ENCODE measurements at places on chromosomes 3 and 15.
A peak's percentile ranks its signal among the peaks of the same experiment; 100 is the strongest.

- DNase-seq: peak; percentile 81
These were observed 55.0 kb downstream of the TMEM44 start for GRCh38 chr3:194577986-194578905.

DNA sequence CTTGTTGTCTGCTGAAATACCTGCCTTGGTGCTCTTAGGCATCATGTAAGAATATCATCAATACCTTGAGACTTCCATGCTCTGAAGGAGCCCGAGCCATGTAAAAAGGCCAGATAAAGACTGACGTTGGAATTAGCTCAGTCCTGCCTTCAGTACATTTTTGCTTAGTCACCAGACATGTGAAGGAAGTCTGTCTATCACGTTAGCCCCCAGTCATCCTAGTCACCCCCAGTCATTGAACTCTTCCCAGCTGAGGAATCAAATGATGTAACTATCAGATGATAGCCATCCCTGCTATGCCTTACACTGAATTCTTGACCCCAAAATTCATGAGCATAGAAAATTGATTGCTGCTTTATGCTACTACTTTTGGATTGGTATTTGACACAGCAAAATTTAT lies 351.2 kb upstream of the SGO1 start:
- DNase-seq: no peak

DNA sequence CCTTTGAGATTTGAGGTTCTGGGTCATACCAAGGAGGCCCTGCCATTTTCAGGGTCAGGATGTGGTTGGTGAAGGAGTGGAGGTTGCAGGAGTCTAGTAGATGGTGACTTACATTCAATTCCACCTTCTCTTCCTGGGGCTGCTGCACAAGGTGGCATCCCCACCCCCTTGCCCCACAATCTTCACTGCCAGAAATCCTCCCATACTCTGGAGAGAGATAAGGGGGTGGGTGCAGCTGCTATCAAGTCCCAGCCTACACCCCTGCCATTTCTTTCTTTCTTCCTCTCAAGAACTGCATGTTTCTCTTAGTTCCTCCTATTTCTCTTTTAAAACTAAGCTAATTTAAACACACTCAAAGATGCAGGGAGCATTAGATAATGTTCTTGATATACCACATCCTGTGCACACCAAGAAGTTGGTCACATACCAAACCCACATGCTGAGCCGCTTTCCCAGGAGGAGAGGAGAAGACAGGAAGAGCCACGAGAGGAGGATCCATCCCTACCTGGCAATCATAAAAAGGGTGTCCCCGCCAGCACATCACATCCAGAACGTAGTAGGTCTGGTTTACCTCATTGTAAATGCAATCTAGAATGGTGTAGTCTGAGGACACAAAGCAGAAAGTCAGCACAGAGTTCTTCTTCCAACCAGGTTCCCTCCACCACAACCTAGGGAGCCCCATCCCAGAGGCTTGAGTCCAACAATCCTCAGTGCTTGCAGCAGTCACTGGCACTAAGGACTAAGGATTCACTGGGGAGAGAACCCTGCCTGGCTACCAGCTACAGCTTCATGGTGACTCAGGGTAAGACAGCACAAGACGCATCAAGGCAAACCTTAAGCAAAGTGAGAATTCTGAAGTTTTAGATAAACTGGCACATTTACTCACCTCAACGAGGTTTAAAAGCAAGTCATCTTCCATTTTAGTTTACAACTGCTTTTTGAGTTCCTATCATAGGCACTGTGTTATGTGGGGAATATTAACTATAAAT lies 18.5 kb downstream of the SNUPN start:
- DNase-seq: no peak

- DNase-seq: no peak
These were observed 716.5 kb upstream of the CFAP20DC start for GRCh38 chr3:59766200-59766872.

GRCh38 chr15:82942691-82943090 lies 9.8 kb downstream of the HOMER2 start:
- no peak for DNase-seq

DNA sequence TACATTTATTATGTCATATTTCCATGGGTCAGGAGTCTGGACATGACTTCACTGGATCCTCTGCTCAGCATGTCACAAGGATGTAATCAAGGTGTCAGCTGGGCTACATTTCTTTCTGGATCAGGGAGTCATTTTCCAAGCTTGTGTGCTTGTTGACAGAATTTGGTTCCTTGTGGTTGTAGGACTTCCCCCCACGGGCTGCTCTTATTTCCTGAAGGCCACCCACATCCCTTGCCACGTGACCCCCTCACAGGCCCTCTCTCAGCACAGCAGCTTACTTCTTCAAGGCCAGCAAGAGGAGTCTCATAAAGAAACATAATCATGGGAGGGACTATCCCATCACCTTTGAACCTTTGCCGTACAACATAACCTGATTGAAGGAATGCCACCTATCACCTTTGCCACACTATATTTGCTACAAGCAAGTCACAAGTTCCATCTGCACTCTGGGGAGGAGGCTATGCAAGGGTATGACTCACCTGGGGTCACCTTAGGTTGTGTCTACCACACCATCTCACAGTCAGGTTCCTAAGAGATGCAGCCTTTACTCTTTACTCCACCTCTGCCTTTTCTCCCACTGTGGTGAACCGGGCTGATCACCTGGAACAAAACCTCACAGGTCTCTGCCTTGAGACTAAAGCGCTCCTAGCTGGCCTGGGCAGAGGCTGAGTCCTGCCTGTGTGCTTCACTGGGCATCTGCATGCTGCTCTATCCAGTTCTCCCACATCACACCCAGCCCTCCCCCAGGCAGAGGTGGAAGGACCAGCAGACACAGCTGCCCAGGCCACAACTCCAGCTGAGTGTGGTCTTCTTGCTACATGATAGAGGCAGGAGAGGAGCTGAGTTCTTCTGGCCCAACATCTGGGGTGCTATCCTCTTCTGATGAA lies 13.5 kb downstream of the RAB6B start:
- no peak for DNase-seq

- DNase-seq: peak; percentile 27
These were observed 51.8 kb downstream of the CMTM7 start for GRCh38 chr3:32443478-32443877.

GRCh38 chr3:38649500-38650247 lies at the start of gene SCN5A:
SCN5A (minus strand) TSS chr3:38649687; CDS start chr3:38633307, 16,380 bp downstream.
- peak; percentile 28 for DNase-seq

GRCh38 chr15:25724899-25725298 lies 138.2 kb downstream of the ATP10A start:
- no peak for DNase-seq

DNA sequence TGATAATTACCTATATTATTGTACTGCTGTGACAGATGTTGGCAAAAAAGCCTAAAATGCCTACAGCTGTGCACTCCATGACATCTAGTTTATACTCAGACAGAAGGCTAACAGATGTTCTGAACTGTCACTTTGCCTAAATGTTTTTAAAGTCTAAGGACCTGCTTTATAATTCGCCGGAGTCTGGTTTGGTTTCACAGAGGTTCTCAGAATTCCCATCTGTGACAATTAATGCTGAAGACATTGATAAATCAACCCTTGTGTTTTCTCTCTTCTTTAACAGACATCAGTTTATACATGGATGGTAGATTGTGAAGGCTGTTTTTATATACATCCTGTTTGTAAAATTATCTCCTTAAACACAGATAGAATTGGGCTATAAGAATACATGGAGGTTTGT lies 19.8 kb upstream of the SOX2 start:
- DNase-seq: no peak

DNA sequence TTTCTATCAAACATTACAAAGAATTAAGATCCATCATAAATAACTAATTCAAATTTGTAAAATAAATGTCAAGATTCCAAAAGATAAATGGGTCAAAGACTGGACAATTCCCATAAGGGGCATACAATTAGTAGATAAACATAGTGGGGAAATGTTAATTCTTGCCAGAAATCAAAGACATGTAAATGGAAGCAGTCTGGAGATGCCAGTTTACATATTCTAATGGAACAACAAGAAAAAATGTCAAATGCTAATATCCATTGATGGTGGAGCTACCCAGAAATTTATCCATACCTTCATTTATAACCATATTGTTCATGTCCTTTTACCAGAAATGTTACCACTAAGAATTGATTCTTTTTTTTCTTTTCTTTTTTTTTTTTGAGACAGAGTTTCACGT lies 13.7 kb upstream of the LIPC start:
- DNase-seq: no peak

DNA sequence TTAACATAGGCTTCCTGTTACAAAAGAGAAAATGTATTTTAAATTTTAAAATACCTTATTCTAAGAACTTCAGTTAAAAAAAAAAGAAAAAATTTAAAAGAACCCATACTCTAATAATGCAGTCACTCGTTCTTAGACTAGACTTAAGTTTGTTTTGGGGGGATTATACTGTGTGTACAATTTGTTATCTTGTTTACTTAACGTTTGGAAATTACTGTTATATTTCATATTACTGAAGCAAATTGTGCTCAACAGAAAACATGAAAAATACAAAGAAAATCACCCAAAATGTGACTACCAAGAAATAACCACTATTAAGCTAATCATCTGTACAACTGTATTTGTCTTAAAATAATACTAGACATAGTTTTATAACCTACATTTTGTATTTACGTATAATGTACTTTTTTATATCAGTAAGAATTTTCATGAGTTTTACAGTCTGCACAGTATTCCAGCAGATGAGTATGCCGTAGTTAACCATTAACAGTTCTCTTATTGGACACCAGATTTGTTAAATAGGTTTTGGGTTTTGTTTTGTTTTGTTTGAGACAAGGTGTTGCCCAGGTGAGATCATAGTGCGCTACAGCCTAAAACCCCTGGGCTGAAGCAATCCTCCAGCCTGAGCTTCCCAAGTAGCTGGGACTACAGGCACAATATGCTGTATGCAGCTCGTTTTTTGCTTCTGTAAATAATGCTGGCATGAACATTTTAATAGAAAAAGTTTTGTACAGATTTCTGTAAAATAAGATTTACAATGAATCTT lies 88.8 kb upstream of the CHD2 start:
- DNase-seq: no peak

DNA sequence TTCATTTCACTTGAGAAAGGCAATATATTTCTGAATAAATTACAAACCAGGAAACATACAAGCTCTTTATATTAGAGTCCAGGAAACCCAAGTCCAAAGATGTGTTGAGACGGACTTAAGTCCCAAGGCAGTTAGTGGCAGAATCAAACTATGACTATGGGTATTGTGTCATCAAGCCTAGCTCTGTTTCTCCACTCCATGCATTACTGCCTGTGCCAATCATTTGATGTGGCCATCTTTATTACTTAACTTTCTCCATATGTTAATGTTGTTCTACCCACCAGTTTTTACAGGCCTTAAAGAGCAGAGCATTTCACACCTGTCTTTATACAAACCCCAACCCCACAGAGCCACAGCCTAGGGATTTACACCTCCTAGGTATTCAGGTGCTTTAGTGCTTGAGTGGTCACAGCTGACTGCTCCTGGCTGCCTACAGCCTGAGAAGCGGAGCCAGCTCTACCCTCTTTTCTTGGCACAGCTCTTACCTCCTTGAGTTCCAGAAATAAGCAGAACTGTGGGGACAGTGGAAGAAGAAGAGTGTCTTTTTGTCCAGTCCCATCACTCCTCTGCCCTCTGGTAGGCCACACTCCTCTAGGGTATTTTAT lies 92.1 kb downstream of the DTWD1 start:
- DNase-seq: no peak

- DNase-seq: no peak
These were observed 14.1 kb upstream of the TMEM115 start for GRCh38 chr3:50373146-50374051.

DNA sequence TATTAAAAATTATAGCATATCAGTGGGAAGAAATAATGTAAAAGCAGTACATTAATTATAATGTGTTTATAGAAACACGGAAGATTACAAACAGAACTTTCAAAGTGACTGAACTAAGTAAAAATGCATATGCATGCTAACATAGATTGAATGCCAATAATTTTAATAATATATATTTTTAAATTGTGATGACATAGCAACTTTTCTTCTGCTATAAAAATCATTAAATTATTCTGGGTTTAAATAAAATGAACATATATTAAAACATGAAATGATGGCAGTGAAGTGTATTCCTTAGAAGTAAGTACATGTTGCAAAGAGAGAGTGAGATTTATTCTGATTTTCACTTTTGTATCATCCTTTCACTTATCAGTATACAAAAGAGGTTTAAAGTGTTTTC lies 128.9 kb downstream of the CHL1 start:
- DNase-seq: no peak

GRCh38 chr15:80152896-80153876 lies at the start of gene FAH:
FAH (plus strand) TSS chr15:80152999; CDS start chr15:80153055, 56 bp downstream.
- peak; percentile 88 for DNase-seq

GRCh38 chr15:33671456-33671855 lies 296.8 kb upstream of the CHRM5 start:
- no peak for DNase-seq

DNA sequence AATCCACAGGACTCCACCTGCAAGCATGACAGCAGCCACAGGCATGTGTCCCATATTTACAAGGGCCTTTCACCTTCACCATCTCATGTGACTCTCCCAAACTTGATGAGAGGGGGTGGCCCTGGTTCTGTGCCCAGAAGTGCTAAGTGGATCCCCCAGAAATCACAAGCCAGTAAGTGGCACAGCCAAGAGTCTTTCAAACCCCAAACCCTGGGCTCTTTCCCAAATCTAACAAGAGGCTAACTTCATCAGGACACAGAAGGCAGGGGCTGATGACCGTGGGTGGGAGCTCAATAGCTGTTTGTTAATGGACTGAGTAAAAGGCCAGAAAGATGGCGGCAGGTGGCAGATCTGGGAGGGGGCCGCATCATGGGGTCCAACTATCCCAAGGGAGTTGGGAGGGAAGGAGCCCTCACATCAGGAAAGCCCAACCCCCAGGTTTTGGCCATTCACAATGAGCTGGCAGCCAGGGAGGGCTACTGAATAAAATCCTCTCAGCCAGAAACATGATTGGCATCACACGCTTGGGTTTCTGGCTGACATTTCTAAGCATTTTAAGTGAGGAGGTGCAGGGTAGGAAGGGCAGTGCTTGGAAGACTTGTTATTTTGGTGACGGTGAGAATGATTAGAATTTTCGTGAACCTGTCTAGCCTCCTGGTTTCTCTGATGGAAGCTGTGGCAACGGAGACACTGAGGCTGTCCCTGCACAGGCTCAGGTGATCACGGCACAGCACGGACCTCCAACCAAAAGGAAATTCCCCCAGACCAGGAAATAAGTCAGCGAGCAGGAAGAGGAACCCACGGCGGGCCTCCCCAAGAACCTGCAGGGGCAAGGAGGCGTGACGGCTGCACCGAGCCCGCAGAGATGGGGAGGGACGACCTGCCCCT lies 109.3 kb downstream of the OXNAD1 start:
- DNase-seq: no peak

- no peak for DNase-seq
These were observed 49.1 kb downstream of the RAB11A start for GRCh38 chr15:65918357-65918920.

- DNase-seq: no peak
These were observed 19.9 kb upstream of the RPL29 start for GRCh38 chr3:52015438-52016228.

- no peak for DNase-seq
These were observed 303.2 kb downstream of the ZIC1 start for GRCh38 chr3:147712357-147712756.

DNA sequence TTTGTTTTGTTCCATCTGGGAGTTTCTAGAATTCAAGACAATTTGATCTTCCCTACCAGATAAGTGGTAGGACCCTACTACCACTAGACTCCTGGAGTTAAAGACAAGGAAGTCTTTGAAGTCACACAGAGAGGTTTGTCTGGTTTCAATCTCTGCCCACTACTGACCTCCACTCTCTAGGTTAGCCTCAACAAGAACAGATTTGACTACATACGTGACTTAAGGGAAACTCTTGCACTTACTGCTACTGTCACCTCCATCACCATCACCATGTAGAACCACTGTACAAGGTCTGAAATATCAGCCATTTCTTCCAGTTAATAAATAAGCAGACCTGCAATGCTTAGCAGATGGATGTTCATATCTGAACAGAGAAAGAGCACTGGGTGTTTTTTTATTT lies 148.3 kb upstream of the ARHGEF26 start:
- DNase-seq: no peak

All from SW 1271 (cell line).